Germinal center (tissue), 1 donor: ENCODE measurements at places on chromosomes 13 and 19.
A peak's percentile ranks its signal among the peaks of the same experiment; 100 is the strongest.

DNA sequence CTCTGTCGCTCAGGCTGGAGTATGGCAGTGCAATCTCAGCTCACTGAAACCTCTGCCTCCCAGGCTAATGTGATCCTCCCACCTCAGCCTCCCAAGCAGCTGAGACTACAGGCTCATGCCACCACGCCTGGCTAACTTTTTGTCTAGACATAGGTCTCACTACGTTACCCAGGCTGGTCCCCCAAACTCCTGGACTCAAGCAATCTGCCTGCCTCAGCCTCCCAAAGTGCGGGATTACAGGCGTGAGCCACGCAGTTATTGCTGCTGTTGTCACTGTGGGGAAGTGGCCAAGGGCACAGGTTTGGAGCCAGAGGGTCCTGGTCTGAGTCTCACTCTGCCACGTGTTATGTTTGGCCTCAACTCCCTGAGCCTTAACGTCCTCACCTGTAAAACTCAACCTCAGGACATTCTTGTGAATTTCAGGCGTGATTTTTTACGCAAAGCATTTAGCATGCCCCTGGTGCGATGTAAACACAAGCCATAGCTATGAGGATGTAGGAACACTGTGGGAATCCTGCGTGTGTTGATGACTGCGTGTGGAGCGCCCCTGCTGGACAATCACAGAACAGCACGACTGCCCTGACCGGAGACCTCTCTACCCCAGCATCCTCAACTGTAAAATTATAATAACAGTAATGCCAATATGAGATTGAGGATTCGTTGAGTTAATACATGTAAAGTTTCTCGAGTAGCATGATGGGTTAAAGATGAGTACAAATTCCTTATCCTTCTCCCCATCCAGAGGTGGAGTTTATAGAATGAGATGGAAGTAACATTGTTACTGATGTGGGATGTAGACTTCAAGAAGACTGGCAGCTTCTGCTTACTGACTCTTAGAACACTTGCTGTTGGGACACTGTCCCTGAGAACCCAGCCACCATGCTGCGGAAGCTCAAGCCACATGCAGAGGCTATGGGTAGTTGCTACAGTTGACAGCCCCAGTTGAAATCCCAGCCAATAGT lies 41.8 kb upstream of the PNMA8B start:
- peak; percentile 45 for DNase-seq

DNA sequence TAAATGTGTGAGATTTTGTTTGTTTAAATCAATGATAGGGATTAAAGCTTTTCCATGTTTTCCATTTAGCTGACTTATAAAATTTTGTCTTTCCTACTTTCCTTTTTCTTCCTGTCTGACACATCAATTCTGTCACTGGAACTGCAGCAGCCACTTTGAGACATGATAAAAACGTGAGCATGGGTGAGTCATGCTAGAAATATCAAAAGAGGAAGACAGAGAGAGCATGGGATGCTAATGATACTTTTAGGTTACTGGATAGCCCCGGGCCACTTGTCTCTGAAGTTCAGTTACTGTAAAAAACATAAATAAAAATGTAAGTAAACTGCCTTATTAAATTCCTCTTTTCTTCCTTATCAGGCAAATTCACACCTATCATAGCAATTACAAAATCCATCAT lies 1332.0 kb upstream of the PCDH20 start:
- no peak for DNase-seq

GRCh38 chr13:63696055-63696454 lies 2280.4 kb upstream of the PCDH20 start:
- no peak for DNase-seq

GRCh38 chr19:30116530-30116929 lies 174.5 kb downstream of the URI1 start:
- no peak for DNase-seq

- no peak for DNase-seq
Measured at GRCh38 chr19:10368101-10368803, 12.1 kb downstream of the TYK2 start.

DNA sequence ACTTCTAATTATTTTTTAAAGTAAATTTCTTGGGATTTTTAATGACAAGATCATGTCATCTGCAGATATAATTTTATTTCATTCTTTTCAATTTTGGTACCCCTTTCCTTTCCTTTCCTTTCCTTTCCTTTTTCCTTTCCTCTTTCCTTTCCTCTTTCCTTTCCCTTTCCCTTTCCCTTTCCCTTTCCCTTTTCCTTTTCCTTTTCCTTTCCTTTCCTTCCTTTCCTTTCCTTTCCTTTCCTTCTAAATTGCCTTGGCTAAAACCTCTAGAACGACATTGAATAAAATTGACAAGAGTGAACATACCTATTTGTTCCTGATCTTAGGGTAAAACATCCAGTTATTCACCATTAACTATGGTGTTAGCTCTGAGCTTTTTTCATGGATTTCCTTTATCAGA lies 334.1 kb downstream of the NDFIP2 start:
- DNase-seq = no peak
